ENCODE measurements at places on chromosomes 1 and 21.

DNA sequence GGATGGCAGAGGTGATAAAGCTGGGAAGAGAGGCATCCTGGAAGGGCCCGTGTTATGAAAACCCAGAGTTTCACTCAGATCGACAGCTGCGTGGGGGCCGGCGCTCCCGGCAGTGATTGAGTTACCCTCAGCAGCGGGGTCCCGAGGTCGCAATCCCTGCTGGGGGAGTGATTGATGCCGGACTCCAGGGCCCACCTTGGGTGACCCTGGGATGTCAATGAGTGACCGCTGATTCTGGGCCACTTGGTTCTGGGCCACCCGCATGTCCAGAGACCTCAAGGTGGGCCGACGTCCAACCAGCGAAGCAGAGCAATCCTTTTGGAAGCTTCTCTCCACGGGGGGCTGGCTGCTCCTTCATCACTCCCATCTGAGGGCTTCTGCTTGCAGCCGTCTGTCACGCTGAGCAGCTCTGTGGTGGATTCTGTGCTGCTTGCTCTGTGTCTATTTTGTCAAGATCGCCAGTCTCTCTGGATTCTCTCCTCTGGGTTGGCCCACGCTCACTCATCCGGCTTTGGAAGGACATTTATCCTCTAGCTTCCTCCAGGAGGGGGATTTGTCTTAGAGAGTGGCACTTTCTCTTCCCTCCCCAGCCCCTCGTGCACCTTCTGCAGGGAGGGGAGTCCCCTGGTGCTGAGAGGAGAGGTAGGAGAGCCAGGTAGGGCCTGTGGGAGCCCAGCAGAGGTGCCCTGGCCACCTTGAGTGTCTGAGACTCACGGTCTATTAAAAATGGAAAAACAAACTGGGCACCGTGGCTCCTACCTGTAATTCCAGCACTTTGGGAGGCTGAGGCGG, 110.9 kb upstream of the C1orf174 start:
- peak; percentile 37 for DNase-seq

DNA sequence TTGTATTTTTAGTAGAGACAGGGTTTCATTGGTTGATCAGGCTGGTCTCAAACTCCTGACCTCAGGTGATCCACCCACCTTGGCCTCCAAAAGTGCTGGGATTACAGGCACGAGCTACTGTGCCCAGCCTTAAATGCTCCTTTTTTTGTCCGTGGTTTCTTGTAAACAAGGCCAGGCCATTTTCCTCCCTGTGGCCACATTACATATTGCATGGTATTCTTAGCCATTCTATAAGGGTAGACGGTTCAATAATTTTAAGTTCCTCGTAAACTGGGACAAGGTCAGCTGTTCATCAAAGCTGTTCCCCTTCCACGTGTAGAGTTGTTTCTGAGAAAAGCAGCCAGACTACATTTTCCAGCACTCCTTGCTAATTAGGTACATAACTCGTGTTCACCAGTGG, 10.3 kb upstream of the LUZP1 start:
- DNase-seq: no peak

DNA sequence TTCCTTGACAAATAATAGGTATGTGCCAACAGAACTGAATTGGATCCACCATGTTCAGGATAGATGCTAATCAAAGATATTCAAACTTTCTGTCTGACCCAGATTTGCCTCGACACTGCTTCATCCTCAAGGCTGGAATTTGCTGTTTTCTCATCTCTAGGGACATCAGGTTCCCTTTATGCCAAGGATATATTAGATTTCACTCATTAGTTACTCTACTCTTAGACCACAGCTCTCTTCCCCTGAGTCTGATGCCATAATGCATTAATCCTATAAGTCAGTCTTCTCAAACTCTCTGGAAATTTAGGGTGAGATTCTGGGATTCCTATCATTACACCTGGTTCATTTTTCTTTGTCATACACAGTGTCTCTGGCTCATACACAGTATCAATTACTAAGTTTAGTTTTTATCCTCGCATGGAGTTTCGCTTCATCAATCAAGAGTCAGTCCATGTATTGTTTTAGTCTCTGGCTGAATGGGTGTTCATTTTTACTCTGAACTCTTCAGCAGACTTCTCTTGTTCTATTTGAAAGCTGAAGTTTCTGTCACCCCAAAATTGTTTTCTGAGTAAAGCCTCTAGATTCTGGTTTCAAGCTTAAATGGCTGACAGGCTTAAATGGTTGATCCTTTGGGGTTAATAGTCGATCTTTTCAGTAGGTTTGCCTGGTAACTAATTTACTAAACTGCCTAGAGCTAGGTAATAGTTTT, 9.3 kb upstream of the DCAF6 start:
- no peak for DNase-seq

GRCh38 chr1:223628233-223629125, 37.0 kb downstream of the CAPN8 start:
- DNase-seq: peak; percentile 66

- DNase-seq: peak; percentile 74
Observed at GRCh38 chr1:6727535-6727934, 25.9 kb upstream of the DNAJC11 start.

- no peak for DNase-seq
Observed at GRCh38 chr1:203302456-203302855, 2.9 kb upstream of the BTG2 start.

DNA sequence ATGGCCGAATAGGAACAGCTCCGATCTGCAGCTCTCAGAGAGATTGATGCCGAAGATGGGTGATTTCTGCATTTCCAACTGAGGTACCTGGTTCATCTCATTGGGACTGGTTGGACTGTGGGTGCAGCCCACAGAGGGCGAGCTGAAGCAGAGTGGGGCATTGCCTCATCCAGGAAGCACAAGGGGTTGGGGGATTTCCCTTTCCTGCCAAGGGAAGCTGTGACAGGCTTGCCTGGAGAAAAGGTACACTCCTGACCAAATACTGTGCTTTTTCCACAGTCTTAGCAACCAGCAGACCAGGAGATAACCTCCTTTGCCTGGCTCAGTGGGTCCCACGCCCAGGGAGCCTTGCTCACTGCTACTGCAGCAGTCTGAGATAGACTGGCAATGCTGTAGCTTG, 66.9 kb downstream of the HSD3B1 start:
- no peak for DNase-seq

GRCh38 chr1:226633541-226634165, 85.1 kb downstream of the STUM start:
- no peak for DNase-seq

DNA sequence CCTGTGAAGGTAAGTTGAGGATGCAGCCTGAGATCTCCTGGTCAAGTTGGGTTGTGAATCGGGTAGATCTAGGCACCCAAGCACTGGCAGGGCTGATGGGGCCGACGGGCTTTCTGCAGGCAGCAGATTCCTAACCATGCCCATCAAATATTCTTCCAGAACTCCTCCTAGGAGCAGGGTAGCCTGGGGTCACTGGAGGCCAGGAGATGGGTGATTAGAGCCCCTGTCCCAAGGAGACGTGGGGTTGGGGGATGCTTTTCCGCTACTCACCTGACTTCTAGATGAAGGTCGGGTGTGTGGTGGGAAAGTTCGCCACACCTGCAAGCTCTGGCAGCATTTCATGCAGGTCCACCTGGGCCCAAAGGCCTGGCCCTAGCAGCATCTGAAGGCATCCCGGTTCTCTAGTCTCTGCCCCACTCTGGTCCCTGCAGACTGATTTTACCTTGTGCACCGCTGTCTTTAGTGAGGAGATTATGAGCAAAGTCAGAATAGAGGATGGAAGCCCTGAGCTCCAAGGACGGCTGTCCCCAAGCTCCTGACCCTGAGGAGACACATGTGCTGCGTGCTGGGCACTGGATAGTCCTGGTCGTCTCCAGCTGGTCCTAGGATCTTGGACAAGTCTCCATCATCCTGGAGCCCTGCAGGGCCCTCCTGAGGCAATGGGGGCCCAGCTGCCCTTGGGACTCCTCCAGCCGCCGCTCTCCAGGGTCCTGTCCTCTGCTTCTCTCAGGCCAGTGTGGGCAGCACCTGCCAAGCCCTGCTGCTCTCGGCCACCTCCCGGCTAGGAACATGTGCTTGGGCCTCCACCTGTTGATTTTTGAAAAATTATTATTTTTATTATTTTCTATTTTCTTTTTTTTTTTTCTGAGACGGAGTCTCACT, 21.8 kb upstream of the C2CD2 start:
- peak; percentile 56 for DNase-seq

DNA sequence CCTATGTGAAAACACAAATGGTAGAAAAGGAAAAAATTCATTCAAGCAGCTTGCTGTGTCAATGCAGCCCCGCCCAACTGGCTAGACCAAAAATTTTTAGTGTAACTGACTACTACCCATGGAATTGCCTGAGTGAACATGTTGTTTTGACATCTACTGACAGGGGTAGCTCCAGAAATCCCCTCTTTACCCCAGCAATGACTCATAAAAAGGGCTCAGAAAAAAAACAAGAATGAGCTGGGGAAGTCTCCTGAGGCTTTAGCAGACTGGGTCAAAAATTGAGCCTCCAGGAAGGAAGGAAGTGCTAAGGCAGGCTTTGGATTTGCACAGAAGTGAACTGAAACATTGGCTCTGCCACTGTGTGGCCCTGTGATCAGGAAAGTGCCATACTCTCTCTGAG, 24.4 kb upstream of the FGGY start:
- DNase-seq: no peak

DNA sequence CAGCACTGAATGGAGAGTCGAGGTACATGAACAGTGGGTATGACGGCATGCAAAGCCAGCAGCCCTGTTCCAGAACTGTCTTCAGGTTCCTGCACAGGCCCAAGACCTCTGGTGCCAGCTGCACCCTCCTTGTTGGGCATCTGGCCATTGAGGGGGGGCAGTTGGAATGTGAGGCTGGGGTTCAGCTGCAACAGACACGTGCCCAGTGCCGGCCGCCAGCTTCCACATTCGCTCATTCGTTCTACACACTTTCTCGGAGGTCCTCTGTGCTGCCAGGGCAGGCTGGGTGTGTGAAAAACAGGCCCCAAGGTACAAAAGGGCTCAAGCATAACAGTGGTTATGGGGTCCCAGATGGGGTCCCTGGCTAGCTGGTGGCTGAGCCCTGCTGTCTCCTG, 37.9 kb upstream of the SLC19A1 start:
- no peak for DNase-seq

- no peak for DNase-seq
Observed at GRCh38 chr21:20822666-20823065, 175.5 kb upstream of the NCAM2 start.

DNA sequence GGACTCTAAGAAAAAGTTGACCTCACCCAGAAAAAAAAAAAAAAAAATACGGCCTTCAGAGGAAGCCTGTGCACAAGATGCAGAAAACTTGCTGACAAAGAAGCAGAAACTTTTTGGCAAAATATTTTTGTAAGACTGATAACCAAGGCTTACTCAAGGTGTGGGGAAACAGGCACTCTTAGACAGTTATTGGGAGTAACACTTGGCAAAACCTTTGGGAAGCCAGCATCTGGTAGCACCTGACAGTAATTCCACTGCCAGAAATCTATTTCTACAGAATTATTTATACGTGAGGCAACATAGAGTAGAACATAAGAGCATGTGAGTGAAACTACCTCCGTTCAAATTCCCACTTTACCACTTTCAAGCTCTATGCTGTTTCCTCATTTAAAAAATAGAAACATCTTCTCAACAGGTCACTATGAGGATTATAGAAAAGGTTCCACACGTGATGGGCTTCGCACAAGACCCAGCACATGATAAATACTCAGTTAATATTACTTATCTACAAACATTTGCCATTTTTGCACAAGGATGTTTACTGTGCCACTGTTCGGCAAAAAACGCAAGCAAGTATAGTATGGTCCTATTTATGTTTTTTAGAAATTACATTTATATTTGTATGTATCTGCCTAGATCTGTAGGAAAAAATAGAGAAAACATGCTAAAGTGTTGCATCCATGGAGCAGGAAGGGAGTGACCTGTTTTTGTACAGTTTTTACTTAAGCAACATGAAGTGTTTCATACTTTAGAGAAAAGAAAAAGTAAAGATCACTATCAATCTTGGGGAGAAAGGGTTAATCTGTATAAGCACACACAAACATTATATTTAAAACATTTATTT, 22.2 kb downstream of the MRPL39 start:
- no peak for DNase-seq

GRCh38 chr1:23567996-23568607, 8.8 kb upstream of the ID3 start:
- peak; percentile 77 for DNase-seq

Measured in nephron progenitor cell (in vitro differentiated cells).